CD4-positive, CD25-positive, alpha-beta regulatory T cell (primary cell): ENCODE measurements at places on chromosomes 4 and X. TPM values are rescaled to one million over a fixed set of nuclear protein-coding genes. Genes with fewer than 3 reads are reported as not detected.

ZFP42 gene
- not detected for total RNA-seq

GPR173 gene
- total RNA-seq = not detected

FREM3 gene
- 0.25 TPM for total RNA-seq

FABP2 gene
- total RNA-seq = not detected

TBC1D8B gene
- 0.17 TPM for total RNA-seq

DNA sequence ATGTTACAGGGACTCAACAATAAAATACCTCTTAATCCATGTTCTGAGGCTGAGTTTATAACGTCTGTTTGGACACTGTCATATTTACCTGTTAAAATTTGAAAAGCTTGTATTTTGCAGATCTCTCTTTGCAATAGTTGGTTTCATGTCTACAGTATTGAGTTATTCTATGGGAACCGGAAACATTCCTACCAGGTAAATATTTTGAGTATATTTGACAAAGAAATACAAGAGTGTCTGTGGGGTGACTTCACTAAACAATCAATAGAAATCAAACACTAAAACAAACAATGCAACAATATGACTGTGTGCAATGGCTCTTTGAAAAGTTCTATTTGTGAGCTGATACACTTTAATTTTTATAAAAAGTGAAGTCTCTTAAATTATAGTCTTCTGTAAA is 47.7 kb upstream of the CXCL8 start:
- no peak for DNase-seq
- no peaks in the 10 kb centered on the region for H3K4me1 ChIP-seq
- no peaks in the 10 kb centered on the region for H3K27me3 ChIP-seq

DNA sequence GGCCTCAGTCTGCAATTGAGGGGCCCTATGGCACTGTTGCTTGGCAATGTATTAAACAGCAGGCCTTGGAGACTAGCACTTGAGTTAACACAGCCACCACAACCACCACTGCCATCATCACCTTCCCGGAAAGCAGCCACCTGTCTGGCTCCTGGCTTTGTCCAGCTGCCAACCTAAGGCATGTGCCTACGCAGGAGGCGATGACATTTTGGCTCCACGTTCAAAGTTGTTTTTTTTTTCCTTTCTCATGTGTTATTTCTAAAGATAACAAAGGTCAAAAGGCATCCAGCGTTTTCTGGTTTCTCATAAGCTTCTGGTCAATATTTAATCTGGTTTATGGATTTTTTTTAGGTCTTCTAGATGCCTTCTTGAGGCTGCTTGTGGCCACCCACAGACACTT is 7.5 kb downstream of the CLDN2 start:
- no peak for DNase-seq
- H3K27me3 ChIP-seq = no peaks in the 10 kb centered on the region
- H3K27ac ChIP-seq = no peak overlapping the region
- H3K4me3 ChIP-seq = no peak overlapping the region
- H3K36me3 ChIP-seq = no peaks in the 10 kb centered on the region
- H3K4me1 ChIP-seq = no peaks in the 10 kb centered on the region

GRCh38 chr4:3835527-3836405 is 69.6 kb downstream of the ADRA2C start:
- DNase-seq = no peak
- no peaks in the 10 kb centered on the region for H3K27me3 ChIP-seq
- H3K36me3 ChIP-seq = no peaks in the 10 kb centered on the region
- no peaks in the 10 kb centered on the region for H3K4me1 ChIP-seq
- no peak overlapping the region for H3K27ac ChIP-seq
- no peak overlapping the region for H3K4me3 ChIP-seq

DNA sequence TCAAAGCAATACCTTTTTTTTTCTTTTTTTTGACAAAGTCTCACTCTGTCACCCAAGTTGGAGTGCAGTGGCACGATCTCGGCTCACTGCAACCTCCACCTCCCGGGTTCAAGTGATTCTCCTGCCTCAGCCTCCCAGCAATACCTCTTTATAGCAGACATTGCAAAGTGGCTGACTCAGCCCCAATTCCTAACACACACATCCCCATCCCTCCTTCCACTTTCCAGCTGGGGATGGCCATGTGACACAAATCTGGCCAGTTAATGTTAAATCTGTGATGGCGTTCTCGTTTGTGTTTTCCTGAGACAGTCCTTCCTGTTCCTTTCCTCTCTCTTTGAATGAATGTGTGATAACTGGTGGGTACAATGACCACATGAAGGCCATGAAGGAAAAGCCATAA is 276.2 kb upstream of the KLF3 start:
- no peak for DNase-seq
- H3K4me3 ChIP-seq = no peak overlapping the region
- H3K36me3 ChIP-seq = no peaks in the 10 kb centered on the region
- no peaks in the 10 kb centered on the region for H3K27me3 ChIP-seq
- H3K4me1 ChIP-seq = no peaks in the 10 kb centered on the region

DNA sequence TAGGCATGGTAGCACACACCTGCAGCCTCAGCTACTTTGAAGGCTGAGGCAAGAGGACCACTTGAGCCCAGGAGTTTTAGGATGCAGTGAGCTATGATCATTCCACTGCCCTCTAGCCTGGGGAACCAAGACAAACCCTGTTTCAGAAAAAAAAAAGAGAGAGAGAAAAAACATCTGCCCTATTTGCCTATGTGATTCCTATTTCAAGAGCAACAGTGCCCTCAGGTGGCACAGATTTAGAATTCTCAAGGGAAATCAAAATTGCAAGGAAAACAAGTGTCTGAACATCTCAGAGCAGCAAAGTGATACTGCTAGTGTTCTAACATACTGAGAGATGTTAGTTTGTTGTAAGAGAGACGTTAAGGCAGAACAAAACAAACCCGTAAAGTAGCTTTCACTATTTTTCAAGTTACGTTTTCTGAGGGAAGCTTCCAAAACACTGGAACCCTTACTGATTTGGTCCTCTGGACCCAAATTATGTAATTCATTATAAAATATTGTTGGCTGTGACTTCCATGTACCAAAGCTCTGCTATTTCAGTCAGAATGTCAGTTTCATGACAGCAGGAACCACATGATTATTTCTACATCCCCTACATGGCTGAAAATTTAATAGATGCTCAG is 7.9 kb downstream of the BDH2 start:
- peak; percentile 64 for DNase-seq
- H3K36me3 ChIP-seq = peaks cover 29% of the 10 kb centered on the region
- no peak overlapping the region for H3K27ac ChIP-seq
- no peaks in the 10 kb centered on the region for H3K4me1 ChIP-seq
- no peaks in the 10 kb centered on the region for H3K27me3 ChIP-seq

GRCh38 chr4:74503580-74503979 is 58.6 kb downstream of the AREG start:
- no peak for DNase-seq
- H3K36me3 ChIP-seq = no peaks in the 10 kb centered on the region
- H3K4me3 ChIP-seq = no peak overlapping the region
- H3K27ac ChIP-seq = no peak overlapping the region
- H3K27me3 ChIP-seq = no peaks in the 10 kb centered on the region

DNA sequence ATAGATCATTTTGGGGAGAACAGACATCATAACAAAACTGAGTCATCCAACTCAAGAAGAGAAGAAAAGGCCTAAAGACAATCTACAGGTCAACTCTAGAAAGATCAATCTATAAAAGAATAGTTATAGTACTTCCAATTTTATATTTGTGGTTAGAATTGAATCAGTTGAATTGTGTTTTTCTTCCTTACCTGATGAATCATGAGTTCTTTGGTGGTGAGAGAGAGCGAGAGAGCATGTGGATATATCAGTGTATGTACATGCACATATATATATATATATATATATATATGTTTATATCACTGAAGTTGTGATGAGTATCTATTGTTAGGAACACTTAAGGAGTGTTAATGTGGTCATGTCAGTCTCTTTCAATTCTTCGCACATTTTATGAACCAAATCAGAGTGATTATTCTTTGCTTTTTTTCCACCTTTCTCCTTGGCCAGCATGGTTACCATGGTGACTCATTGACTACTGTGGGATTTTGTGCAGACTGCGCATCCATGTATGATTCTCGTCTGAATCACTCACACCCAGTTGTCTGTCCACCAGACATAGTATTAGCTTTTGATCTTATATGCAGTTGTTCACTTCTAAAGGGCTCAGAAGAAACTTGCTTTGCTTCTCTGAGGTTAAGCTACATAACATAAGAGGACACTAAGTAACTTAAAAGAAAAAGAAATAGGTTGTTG is 90.4 kb upstream of the RAB40AL start:
- no peak for DNase-seq
- H3K36me3 ChIP-seq = no peaks in the 10 kb centered on the region
- H3K4me1 ChIP-seq = no peaks in the 10 kb centered on the region

DNA sequence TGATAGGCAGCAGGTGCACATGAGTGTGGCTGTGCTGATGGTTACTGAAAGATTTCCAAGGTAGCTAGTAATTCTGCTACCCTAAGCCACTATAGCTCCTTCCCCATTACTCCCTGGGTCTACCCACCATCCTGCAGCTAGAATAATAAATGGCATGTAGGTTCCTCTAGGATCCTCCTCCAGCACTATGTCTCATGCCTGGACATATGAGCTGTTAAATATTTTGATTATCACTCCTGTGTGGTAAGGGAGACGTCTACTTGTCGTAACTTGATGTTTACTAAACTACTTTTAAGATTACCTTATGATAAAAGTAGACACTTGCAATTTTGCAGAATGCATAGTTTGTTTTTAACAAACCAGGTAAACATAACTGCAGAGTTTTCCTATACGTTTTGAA is 35.5 kb downstream of the TET2 start:
- H3K27ac ChIP-seq = no peak overlapping the region
- no peak overlapping the region for H3K4me3 ChIP-seq
- H3K36me3 ChIP-seq = no peaks in the 10 kb centered on the region

DNA sequence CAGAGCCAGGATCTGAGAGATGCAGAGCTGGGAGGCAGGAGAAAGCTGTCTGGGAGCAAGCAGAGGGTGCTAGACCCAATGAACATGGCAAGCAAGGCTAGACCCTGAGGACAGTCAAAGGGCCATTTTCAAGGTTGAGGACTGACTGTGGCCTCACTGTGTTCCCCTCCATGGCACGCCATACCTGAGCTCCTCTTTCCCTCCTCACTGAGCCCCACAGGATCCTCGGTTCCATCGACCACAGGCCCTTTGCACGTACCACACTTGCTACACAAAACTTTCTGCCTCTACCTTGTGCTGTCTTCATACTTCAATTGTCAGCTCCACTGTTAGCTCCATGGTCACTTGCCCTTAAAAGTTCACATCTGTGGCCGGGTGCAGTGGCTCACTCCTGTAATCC is 45.5 kb upstream of the CD99 start:
- H3K27me3 ChIP-seq = no peaks in the 10 kb centered on the region
- peaks cover 3% of the 10 kb centered on the region for H3K36me3 ChIP-seq
- no peak for DNase-seq
- no peak overlapping the region for H3K27ac ChIP-seq
- no peak overlapping the region for H3K4me3 ChIP-seq

GRCh38 chrX:70434914-70435586 is 9.6 kb upstream of the DLG3 start:
- H3K4me1 ChIP-seq = peaks cover 16% of the 10 kb centered on the region
- H3K4me3 ChIP-seq = peak overlapping the region; percentile 26
- H3K27ac ChIP-seq = peak overlapping the region; percentile 23
- no peaks in the 10 kb centered on the region for H3K36me3 ChIP-seq
- H3K27me3 ChIP-seq = peaks cover 4% of the 10 kb centered on the region

DNA sequence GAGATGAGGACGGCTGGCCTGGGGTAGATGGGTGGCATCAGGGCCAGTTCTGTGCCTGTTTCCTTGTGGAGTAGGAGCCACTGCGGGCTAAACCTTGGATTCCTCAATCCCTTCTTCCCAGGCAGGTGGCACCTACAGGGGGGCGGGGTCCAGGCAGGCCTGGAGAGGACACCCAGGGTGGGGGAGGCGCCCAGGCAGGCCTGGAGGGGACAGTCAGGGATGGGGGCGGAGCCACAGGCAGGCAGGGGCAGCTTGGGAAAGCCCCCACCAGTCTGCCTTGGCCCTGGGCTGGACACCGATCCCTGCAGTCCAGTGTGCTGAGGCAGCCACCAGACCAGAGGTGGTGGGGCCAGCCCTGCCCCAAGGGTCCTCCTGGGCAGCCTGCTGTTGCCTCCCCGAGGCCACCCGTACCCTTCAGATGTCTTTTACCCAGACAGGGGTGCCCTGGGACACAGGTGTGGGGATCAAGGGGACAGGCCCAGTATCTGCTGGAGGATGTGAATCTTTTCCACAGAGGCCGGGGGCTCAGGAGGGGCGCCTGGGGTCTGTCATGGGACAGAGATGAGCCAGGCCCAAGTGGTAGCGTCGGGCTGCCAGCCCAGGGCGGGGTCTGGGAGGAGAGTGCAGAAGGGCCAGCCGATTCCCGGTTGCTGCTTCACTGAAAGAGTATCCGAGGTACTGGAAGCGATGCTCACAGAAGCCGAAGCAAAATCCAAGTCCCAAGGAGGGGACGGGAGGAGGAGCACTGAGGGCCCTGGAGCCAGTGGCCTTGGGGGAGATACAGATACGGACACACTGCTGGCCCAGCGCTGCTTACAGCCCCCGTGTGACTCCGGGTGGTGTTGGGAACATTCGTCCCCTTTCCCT is 34.5 kb downstream of the LRPAP1 start:
- DNase-seq = no peak
- no peak overlapping the region for H3K27ac ChIP-seq
- no peaks in the 10 kb centered on the region for H3K27me3 ChIP-seq
- no peaks in the 10 kb centered on the region for H3K4me1 ChIP-seq
- H3K4me3 ChIP-seq = no peak overlapping the region

GRCh38 chrX:139974471-139974870 is 9.2 kb upstream of the CXorf66 start:
- no peak overlapping the region for H3K4me3 ChIP-seq
- no peaks in the 10 kb centered on the region for H3K27me3 ChIP-seq
- DNase-seq = no peak
- H3K36me3 ChIP-seq = no peaks in the 10 kb centered on the region
- no peak overlapping the region for H3K27ac ChIP-seq
- no peaks in the 10 kb centered on the region for H3K4me1 ChIP-seq

DNA sequence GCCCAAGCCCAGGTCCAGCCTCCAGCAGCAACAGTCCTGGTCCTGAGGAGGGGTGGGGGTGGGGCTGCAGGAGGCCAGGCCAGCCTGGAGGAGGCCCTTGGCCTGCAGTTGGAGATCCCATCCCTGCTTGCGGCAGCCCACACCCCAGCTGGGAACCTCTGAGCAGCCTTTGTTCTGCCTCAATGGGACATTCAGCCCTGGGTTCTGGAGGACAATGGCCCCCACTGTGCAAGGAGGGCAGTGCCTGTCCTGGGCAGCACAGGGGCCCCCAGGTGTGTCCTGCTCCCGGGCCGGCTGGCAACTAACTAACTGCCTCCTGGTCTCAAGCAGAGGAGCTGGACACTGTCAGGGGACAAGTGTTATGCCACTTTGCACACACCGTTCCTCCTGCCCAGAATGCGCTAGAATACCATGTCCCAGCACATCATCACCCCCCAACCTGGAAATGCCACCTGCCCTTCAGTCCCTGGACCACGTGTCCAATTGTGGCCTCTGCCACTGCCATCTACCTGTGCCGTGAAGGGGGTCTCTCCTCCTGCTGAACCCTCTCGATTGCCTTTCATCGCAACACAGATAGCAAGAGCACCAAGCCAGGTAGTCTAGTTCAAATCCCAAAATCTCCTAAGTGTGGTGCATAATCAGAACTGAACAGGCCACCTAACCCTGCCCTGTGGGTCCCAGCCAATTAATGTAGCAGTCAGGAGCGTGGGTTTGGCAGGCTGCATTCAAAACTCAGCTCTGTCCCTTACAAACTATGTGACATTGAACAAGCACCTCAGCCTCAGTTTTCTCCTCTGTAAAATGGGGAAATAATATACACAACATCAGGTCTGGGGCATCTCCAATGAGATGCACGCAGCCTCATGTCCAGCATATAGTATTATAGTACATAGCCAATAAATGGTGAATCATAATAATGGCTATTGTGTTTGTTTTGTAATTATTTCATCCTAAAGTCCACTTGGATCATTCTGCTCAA is 8.8 kb downstream of the PPP2R2C start:
- H3K27ac ChIP-seq = no peak overlapping the region
- DNase-seq = no peak
- H3K36me3 ChIP-seq = no peaks in the 10 kb centered on the region
